ENCODE measurements at places on chromosomes 7 and 10.

GRCh38 chr10:62354916-62355315 is 19.3 kb upstream of the ZNF365 start:
- DNase-seq: no peak

DNA sequence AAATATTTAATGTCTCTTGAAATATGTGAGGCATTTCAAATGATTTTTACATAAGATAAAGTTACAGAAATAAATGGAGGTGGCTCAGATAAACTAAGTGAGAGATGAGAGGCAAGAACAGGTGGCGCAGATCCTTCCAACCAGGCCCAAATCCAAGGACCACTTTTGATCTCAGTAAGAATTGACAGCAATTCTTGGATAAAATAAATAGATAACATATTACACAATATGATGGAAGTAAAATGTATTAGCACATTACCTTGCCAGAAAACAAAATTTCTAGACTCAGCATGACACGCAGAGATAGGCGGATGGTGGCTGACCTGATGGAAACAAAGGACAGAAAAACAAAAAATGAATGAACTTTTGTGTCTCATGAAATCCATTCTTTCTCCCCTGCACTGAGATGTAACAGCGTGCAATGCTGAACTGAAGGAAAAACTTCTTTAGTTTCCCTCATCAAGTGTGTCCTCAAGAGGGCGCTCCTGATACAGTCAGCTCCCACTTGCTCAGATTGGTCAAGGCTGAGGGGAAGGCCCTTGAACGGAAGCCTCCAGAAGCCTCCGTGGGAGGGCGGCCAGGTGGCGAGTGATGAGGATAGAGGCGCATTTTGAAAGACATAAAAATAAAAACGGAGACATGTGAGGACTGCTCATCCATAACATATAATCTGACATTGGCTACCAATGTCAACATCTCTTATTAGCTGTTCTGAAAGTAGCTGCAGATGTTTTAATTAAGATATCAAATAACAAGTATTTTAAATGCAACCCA is 62.8 kb upstream of the GSDME start:
- DNase-seq: peak; percentile 20

GRCh38 chr7:28469562-28469961 is 57.2 kb downstream of the CREB5 start:
- DNase-seq: no peak

DNA sequence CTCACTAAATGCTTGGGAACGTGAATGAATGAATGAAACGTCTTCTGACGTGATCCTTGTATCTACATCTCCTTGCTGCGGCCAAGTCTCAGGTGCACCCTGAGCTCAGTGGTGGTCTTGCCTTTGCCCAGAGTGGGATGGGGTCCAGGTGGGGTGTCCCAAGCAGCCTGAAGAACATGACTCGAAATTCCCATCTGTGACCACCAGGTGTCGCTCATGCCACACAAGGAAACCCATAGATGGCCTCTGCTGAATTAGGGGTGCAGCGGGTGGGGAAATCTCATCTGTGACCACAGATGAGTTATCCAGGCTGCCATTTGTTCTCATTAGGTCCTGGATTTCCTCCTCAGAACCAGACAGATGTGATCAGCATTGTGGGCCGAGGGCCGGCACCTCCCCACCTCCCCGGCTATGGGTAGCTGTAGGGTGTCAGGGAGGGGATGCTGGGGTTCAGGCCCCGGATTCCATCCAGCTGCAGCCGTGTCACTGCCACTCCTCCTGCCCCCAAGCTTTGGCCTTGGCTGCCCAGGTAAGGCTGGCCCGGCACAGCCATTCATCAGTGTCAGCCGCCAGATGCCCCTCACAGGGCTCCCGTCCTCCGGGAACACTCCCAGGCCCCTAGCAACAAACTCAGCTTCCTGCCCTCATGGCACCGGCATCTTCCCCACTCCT is 21.0 kb upstream of the GNA12 start:
- DNase-seq: no peak

GRCh38 chr10:13347043-13347499 is 1.0 kb downstream of the SEPHS1 start:
- no peak for DNase-seq

- DNase-seq: no peak
Observed at GRCh38 chr7:111333010-111333409, 229.3 kb downstream of the IMMP2L start.

- no peak for DNase-seq
Observed at GRCh38 chr7:98287486-98287959, 6.0 kb downstream of the BRI3 start.

- DNase-seq: no peak
Observed at GRCh38 chr10:351770-352334, 216.6 kb downstream of the ZMYND11 start.

DNA sequence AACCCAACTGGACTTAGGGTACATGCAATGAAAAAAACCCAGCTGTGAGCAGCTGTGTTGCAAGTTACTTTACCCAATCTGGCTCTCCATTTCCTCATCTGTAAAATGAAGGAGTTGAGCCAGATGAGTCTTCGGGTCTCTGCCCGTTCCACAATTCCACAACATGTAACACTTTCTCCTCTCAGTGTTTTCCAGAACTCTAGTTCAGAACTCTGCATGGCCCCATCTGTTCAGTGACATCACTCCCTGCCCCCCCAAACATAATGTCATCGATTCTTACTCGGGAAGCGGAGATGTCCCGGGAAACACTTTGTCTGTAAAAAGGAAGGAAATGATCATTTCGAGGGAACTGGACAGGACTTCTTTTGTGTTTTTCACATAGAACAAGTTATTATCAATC is 2.5 kb downstream of the SH3PXD2A start:
- DNase-seq: no peak

DNA sequence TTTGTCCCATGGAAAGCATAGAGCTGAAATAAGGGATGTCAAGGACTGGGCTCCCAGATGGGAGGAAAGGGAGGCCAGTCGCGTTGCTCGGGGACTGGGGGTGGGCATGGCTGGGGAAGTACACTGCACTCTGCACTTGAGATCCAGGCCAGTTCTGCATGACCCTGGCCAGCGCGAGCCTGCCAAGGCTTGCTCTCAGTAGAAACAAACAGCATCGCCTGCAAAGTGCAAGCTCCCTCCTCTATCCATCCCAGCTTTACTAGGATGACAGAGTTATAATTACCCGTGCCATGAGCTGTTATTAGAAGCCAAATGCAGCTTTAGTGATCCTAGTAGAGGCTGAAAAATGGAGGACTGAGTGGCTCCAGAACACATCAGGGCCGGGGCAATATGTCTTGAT is 43.9 kb upstream of the PDCD4 start:
- no peak for DNase-seq

GRCh38 chr7:98551611-98552273 is 65.3 kb upstream of the NPTX2 start:
- no peak for DNase-seq

DNA sequence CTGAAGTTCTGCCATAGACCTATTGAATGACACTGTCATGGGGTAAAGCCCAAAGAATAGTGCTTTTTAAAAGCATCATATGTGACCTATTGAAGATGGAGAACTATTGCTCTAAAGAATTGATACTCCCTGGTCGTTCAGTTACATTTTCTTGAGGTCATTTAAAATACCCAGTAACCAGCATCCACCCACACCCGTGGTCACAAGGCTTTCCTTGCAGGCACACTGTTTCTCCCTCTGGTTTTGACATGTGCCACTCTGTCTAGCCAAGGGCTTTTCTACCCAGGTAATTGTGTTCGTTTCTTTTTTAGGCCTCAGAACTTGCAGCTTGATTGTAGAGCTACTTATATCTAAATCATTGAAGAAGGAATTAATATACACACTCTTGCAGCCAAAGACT is 68.3 kb upstream of the LYZL2 start:
- no peak for DNase-seq

DNA sequence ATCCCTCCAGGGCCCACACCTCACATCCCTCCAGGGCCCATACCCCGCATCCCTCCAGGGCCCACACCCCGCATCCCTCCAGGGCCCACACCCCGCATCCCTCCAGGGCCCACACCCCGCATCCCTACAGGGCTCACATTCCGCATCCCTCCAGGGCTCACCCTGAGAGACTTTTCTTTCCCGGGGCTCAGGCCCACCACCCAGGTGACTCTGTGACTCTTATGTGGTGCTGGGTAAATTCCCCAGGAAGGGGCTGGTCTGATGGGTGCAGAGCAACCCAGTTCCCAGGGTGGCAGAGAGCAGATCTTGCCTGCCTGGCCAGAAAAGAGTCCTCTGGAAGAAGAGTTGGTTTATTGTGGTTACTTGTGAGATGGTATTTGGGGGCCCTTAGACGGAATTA is 290.7 kb downstream of the TCERG1L start:
- DNase-seq: no peak

DNA sequence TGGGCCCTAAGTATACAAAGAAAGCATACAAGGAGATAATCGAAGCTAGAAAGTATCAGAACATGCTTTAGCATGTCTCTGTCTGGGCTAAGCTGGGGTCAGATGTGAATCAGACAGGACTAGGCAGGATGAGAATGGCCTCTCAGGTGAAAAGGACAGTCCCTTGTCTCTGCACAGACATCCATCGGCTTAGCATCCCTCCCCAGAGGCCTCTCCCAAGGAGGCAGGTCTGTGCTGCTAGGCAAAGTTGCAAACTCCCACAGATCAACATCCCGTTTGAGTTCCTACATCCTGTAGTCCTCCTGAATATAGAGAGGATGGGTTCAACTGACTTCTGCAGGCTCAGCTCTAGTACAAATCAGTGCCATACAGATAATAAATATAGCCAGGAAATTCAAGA is 24.5 kb downstream of the CHST15 start:
- no peak for DNase-seq

- no peak for DNase-seq
Observed at GRCh38 chr7:44569959-44570358, 3.7 kb downstream of the DDX56 start.

DNA sequence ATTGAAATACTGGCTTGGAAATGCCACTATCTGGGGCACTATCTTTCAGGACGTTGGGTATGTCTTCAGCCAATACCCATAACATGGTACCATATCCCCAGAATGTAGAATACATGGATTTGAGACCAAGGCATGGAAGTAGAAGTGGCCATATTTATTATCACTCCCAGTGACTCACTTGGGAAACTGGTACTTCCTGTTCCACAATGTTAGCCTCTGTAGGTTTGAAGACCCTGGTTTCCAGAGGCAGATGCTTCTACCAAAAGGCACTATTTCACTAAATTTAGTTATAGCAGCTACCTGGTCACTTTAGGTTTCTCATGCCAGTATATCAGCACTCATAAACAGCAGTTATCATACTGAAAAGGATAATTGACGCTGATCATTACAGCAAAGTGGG is 184.2 kb downstream of the CCDC71L start:
- DNase-seq: no peak

DNA sequence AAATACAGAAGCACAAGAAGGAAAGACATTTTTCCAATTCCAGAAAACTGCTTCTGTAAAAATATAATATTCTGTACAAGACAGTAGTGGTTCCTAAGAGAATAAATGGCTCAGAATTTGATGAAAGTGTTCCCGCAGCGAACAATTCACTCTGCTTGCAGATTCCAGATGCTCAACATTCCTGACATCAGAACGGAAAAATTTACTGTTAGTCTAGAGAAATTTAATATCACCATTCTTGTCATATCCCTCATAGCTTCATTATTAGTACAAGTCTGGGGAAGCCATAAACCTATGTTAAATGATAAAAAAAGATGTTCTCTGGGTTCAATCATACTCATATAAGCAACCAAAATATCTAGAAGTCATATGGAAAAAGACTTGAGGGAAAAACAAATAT is 83.6 kb downstream of the MPP7 start:
- no peak for DNase-seq

DNA sequence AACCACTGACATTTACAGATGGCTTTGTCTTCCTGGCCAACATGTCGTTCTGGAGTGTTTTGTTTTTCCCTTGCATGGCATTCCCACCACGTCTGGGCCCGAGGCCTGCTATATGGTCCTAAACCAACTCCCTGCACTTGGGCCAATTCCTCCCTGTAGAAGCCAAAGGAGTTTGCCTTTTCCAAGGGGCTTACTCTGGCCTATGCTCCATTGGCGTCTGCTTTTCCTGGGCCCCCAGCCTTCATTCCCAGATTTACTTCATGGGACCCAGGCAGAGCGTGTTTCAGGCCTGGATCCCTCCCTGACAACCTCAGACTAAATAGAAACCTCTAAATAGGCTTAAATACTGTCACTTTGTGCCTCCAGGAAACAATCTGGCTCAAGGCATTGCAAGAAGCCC is 60.7 kb downstream of the MINDY4 start:
- no peak for DNase-seq

DNA sequence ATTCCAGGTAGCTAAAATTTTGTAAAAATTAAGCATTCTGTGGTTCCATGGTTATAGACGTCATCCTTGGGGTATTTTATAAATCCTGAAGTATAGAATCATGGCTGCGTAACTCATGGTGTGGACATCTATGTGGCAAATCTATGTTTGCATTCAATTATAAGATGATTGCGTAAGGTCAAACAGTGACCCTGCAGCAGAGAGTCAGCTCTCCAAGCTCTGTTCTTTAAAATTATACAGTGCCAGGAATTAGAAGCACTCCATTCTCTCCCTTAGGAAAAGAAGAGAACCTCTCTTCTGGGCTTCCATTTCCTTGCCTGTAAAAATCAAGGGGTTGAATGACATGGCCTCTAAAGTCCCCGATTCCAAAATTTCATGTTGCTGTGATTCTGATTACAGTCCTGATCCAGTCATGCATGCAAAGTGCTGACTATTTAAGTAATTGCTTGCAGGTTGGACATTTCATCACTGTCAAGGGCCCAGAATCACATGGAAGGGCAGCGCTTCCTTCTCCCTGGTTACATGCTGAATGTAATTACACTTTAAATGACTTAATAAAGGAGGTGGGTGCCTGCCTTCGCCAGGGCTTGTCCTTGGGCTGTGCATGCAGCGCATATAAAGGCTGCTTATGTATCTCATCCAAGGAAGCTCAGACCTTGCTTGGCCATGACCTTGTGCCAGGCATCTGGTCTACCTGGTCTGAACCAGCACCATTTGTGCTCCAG is 550.7 kb downstream of the TYW1 start:
- no peak for DNase-seq

- no peak for DNase-seq
Observed at GRCh38 chr7:129298268-129298893, 73.6 kb downstream of the AHCYL2 start.

DNA sequence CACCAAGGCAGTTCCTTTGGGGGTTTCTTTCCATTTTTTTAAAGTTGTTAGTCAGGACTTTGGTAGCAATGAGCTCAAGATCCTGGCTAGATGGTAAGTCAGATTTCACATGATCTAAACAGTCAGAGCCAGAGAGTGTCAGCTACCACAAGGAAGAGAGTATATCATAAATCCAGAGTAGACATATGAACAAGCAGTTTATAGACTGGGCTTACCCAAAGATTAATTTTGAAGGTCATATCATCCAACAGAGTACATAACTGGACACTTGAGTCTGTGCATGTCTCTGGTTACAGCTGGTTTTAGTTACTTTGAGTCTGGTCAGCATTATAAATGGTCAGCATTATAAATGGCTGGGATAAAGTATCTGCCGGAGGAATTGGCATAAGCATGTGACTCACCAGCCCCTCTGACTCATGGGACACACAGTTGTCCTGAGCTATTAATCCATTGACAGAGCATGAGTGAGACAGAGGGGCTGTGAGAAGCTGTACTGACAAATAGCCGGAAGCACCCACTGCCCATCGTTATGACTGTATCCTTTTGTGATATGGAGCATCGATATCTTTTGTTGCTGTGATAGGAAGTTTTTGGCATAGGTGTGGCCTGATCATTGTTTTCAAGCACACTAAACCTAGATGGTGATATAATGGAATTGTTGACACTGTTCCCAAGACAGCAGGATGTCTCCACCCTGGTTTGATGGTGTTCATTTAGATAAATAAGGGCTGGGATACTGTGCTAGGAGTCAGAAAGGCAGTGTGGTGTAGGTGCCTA is 19.3 kb downstream of the PPP1R3C start:
- no peak for DNase-seq

- DNase-seq: no peak
Observed at GRCh38 chr7:44852590-44852989, 4.7 kb upstream of the H2AZ2 start.

All from activated gamma-delta T cell (primary cell).